ENCODE measurements at places on chromosomes 12 and 14. TPM values are rescaled to one million over a fixed set of nuclear protein-coding genes. Genes with fewer than 3 reads are reported as not detected.

DNA sequence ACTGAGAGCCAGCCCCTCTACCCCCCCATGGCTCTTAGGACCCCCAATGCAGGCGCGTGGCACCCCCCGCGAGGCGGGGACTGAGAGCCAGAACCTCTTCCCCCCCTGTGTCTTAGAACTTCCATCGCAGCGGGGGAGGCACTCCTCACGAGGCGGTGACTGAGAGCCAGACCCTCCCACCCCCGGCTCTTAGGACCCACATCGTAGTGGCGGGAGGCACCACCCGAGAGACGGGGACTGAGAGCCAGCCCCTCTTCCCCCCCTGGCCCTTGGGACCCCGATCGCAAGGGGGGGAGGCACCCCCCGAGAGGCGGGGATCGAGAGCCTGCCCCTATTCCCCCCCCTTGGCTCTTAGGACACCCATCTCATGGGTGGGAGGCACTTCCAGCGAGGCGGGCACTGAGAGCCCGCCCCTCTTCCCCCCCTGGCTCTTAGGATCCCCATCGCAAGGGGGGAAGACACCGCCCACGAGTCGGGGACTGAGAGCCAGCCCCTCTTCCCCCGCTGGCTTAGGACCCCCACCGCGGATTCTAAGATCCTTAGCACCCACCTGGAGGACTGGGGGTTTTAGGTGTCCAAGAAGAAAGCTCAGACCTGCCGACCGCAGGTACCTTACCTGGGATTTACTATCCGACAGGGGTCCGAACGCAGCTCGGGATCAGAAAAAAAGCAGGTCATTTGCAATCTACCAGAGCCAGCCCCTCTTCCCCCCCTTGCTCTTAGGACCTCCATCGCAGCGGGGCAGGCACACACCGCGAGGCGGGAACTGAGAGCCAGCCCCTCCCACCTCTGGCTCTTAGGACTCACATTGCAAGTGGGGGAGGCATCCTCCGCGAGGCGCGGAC is 44.9 kb downstream of the DDX11 start:
- peak; percentile 75 for DNase-seq

Gene C12orf42
- 1.7 TPM for polyA plus RNA-seq

DNA sequence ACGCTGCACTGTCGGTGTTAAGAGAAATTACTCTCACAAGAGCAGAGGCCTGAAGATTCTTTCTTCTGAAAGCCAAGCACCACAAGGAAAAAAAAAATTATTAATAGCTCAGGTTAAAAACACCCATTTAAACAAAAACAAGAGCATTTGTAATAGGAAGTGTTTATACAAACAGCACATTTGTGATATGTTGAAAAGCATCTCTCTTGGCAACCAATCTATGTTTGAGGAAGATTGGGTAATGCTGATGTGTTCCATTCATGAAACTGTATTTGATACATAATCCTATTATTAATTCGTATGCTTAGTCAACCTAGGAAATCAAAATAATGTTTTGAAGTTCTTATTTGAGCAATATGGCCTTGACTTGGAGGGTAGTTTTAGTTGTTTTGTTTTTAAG is 36.5 kb downstream of the SSPN start:
- peak; percentile 57 for DNase-seq

Gene ATN1
- polyA plus RNA-seq: 81.1 TPM

DNA sequence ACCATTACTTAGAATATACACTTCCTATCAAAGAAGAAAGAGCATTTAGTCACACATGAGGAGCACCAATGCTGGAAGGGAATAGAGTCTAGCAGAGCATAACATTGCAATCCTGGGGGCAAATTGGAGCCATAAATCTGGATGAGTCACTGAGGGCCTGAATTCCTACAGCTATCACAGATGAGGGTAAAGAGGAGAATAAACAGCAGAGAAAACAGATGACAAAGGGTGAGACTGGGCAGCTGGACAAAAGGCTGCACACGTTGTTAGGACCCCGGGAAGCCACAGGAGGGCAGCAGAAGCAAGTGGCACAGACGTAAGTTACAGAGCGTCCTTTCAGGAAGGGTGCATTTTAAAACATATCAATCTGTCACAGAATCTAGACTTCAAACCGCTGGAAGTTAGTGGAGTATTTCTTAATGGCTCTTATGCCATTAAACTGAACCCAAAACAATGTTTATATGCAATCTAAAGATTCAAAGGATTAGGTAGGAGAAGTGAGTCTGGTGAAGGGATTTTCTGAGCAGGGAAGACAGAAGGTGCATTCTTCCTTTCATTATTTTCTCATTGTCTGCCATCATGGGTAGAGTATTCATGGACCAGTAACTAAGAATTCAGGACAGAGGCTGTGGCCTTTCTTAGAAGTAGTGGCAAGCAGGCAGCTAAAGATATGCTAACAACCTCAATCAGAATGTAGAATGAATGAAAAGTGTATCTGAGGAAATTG is 159.8 kb upstream of the DAAM1 start:
- peak; percentile 79 for DNase-seq

Gene ACOT6
- not detected for polyA plus RNA-seq

Gene LRP1-AS
- polyA plus RNA-seq: 1.7 TPM

DNA sequence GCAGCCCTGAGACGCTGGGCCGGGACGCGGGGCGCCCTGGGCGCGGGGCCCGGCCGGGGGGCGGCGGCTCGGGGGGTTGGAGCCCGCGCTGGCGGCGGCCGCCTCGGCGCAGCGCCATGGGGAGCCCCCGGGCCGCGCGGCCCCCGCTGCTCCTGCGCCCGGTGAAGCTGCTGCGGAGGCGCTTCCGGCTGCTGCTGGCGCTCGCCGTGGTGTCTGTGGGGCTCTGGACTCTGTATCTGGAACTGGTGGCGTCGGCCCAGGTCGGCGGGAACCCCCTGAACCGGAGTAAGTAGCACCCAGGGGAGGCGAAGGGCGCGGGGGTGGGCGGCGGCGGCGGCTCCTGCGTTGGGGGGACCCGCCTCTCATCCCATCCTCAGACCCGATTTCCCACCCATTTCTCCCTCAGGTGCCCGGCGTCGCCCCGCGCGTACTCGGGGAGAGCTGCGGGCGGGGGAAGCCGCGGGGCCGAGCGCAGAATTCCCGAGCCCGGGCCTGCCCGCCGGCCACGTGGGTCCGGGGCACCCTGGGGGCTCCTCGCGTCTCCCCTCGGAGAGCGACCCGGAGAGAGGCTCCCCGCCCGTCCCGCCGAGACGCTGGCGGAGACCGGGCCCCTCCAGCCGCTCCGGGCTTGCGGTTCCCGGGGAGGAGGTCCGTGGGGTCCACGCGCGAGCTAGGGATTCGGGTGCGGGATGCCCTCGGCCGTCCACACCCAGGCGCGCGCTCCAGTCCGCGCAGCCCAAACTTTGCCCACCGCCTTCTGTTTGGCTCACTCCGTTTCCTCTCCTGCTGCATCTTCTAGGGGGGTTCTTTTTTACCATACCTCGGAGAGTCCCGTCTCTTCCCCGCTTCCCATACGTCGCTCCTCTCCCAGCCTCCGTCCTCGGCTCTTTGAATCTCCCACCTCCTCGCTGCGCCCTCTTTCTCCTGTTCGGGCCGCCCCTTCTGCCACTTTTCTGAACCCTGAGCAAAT is 807 bp downstream of the B4GALNT3 start:
- peak; percentile 38 for DNase-seq

DNA sequence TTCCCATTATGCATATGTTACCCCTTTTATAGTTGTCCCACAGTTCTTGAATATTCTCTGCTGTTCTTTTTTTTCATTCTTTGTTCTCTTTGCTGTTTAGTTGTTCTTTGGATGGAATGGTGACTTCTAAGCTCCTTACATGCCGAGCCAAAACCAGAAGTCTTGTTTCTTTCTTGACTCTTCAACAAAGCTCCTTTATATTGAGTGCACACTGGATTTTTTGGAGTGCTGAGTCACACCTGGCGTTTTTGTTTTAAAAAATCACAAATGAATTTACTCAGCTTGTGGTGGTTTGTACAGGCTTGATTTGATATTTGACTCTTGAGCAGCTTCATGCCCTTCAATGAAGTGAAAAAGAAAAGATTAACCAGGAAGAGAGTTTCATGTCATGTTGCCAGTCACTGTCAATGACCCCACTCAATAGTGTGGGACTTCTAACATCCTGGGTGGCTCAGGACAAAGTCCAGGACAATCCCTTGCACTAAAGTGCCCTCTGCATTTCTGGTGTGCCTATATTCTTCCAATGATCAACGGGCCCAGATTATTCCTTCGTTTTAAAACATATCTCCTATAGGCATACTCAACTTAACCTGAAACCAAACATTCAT is 112.4 kb upstream of the SLC38A4 start:
- DNase-seq: no peak

DNA sequence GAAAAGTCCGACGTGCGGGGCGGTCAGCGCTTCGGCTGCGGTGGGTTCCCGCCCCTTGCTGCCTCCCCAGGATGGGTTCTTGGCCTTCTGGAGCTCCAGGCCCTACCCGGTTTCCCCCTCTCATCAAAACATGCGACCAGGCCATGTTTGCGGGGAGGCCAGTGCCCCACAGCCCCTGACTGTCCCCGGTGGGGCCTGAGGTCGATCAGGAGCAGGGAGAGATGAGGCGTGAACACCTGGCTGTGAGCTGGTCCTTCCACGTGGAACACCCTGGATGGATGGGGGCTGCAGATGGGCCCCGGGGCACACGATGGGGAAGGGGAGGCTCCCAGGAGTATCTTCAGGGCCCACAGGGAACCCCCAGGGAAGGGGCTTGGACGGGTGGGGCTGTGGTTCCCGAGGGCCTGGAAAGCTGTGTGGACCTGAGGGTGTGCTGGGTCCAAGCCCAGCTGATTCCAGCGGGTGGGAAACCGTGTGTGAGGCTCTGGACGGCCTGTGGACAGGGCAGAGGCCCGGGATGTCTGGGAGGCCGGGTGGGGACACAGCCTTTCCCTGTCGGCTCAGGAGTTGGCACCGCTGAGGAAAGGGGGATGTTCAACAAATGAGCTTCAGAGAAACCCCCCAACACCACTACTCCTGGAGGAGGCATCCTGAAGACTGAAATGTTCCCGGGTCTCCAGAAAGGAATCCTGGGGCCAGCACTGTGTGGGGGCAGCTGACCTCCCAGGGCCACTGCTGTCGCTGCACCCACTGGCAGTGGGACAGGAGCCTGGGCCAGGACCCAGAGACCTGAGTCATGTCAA is 187.0 kb upstream of the C14orf180 start:
- DNase-seq: no peak

DNA sequence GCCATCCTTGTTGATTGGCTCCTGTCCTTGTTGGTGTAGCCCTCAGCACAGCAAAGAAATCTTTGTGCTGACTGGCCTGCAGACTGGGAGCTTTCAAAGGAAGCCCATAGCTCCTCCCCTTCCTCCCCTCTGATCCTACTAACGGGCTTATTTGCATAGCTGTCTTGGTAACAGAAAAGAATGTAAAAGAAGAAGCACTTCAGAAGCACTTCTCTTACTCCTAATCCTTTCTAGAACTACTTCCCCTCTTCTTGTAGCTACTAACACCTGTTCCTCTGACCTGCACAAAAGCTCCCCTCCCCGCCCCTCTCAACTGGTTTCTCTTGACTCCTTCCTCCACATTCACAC is 14.3 kb upstream of the RIC8B start:
- peak; percentile 48 for DNase-seq

- no peak for DNase-seq
Observed at GRCh38 chr14:102927346-102927877, 4.9 kb downstream of the AMN start.

- no peak for DNase-seq
Observed at GRCh38 chr12:46701356-46701755, 124.4 kb downstream of the SLC38A4 start.

GRCh38 chr14:47277703-47278102 is 397.7 kb downstream of the MDGA2 start:
- DNase-seq: peak; percentile 5

GRCh38 chr12:116636608-116637519 is 77.7 kb downstream of the MAP1LC3B2 start:
- DNase-seq: no peak

Gene KERA
- polyA plus RNA-seq: 110 TPM

GRCh38 chr14:92677955-92678354 is 70.5 kb downstream of the LGMN start:
- DNase-seq: no peak

DNA sequence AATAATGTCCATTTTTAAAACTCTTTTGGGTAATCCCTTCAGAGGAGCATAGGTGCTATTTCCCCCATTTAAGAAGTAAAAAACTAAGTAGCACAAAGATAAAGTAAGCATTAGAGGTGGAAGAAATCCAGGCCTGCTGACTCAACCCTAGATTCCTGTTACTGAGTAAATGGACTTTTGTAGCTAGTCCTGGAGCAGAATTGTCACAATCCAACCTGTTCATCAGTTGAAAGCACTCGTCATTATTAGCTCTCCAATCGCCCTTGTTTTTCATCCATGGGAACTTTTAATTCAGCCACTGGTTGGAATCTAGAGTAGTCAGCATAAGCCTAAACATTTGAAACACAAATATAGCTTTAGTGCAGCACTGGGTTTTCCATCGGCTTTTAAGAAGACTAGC is 139.5 kb upstream of the AMIGO2 start:
- no peak for DNase-seq

Gene ATL1
- polyA plus RNA-seq: 6.3 TPM

Gene NOVA1
- polyA plus RNA-seq: 11.8 TPM

DNA sequence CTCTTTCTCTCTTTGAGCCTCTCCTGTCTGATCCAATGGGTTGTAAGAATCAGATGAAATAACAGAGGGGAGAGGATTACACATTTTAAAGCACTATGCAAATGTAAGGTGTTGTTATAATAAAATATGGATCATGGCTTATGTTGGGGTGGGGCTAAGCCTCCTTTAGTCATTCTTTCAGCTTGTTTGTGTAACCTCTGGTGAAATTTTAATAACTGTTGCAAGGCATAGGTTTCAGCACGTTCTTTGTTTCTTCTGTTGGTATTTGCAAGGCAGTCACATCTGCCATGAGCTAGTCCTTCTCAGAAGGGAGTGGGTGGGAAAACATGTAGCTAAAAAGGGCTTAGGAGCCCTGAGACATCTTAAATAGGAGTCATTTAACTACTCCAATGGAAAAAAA is 74.8 kb upstream of the FRMD6 start:
- DNase-seq: no peak

DNA sequence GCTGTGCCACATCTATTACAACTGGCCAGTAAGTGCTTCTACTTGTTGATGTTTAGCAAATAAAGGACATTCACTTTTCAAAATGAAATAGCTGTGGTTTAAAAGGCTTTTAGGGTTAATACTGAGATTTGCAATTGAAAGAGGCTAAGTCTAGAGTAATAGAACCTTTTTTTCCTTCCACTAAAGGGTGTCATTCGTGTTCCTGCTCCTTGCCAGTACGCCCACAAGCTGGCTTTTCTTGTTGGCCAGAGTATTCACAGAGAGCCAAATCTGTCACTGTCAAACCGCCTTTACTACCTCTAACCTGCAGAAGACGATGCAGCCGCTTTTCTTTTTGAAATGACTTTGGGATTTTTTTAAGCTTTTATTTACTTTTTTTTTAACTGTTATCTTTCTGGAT is 33.6 kb downstream of the PIWIL1 start:
- DNase-seq: no peak

DNA sequence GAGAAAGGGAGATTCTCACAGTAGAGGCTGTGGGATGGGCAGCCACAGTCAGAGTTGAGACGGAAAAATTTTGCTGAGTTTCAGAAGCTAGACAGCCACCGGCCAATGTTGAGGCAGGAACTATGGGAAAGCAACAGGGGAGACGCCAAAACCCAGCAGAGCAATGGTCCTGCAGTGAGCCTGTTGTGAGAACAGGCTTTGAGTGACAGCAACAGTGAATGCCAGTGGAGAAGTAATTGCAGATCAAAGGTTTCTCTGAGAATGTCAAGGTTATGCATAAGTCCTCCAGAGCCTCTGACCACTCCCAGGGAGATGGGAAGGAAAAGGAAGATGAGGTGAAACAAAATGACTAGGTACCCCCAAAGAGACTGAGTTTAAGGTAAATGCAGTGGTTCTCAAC is 54.2 kb upstream of the DAAM1 start:
- DNase-seq: no peak

Gene LGR5
- polyA plus RNA-seq: 11.5 TPM

Gene SLC38A4
- polyA plus RNA-seq: 7.8 TPM

Measured in muscle of leg (tissue), 16 donors.